Left forelimb (tissue), 1 donor: ENCODE measurements at places on chromosomes 7 and 10.

DNA sequence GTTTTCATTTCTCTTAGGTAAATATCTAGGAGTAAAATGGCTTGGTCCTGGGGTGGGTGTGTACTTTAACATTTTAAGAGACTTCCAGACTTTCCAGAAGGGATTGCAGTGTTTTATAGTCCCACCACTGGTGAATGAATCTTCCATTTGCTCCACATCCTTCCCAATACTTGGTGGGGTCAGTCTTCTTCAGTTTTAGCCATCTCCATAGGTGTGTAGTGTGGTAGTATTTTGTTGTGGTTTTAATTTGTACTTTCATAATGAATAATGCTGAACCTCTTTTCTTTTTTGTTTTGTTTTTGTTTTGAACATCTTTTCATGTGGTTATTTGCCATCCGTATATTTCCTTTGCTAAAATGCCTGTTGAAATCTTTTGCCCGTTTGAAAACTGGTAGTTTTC is 86.4 kb downstream of the ANKRD61 start:
- no peak for DNase-seq

DNA sequence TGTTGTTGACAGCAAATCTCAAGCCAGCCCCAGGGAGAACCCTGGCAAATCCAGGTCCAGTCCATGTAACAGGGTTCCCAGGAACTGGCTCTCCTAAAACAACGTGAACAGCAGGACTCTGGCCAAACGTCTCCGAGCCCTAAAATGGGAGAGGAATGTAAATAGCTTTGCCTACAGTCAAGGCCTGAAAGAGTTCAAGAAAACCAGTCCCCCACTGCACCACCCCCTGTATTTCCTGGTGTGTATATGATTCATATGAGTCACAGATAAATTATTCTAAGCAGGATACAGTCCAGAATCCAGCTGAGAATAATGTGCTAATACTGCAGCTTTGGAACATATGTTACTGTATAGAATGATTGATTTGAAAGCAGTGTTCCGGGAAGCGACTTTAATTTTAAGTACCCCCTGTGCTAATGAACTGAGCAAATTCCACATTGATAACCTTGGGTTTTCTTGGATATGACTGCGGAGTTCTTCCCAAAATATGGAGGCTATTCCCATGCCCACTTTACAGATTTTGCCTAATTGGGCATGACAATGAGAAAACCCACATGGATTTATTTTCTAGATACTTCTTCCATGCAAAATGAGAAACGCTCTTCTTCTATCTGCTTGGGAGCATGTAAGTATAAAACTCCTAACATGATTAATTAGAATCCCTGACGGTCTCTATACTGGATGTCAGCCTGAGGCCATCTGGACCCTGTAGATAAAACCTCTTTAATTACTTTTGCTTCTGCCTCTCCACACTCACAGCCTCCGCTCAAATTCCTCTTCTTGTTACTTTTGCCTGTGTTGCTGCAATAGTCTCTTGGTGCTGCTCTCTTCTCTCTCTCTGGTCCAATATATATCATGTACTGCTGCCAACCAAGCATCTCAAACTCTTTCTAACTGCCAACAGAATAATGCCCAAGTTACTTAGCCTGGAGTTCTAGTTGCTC is 50.2 kb downstream of the LAMB4 start:
- DNase-seq, result no peak

DNA sequence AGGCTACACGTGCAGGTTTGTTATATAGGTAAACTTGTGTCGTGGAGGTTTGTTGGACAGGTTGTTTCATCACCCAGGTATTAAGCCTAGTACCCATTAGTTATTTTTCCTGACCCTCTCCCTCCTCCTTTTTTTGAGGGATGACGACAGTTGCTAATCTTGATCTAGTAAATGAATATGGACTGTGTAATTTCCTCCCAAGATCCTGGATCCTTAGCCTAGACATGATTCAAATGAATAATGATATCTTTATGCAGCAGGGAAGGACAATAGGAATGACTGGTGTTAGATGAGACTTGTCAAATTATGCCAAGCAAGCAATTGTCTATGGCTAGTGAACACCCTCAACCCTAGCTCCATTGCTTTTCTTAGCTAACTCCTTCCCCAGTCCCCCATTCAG is 156.2 kb downstream of the PLPP4 start:
- no peak for DNase-seq

DNA sequence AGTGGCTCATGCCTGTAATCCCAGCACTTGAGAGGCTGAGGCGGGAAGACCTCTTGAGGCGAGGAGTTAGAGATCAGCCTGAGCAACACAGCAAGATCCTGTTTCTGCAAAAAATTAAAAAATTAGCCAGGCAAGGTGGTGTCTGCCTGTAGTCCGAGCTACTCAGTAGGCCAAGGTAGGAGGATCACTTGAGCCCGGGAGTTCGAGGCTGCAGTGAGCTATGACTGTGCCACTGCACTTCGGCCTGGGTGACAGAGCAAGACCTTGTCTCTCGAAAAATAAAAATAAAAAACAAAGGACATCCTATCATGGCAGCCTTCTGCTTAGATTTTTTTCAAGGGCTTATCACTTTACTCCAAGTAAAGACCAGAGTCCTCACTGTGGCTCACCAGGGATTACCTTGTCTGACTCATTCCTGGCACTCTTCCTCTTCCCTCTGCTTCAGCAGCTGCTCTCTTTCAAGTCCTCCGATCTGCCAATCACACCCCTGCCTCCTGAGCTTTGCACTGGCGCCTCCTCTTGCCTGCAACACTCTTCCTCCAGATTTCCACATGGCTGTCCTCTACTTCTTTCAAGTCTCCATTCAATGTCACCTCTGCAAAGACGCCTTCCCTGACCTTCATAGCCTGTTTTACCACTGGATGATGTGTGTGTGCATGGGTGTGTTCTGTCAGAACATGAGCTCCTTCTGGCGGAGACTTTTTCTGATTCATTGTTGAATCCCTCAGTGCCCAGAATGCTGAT is 7.7 kb downstream of the PRTFDC1 start:
- DNase-seq, result no peak

DNA sequence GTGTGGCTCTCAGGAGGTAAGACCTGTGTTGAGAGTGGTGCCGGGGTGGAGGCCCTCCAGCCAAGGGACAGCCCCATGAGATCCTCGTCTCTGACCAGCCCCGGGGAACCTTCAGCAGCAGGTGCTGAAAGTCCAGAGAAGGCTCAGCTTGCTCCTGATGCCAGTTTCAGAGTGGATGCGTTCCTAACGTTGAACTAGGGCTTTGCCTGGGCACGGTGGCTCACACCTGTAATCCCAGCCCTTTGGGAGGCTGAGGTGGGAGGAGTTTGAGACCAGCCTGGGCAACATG is 45.7 kb downstream of the BAIAP2L1 start:
- no peak for DNase-seq

DNA sequence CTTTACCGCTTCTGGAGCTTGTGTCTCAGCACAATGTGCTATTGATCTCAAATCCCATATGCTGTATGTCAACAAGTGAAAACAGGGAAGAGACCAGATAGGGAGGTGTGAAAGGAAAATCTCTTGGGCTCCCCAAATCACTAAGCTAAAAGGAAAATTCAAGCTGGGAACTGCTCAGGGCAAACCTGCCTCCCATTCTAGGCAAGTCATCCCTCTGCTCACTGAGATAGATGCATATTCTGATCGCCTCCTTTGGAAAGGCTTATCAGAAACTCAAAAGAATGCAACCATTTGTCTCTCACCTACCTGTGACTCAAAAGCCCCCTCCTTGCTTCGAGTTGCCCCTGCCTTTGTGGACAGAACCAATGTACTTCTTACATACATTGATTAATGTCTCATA is 161.1 kb upstream of the LYZL1 start:
- no peak for DNase-seq

GRCh38 chr7:35019179-35019729 is 18.0 kb downstream of the DPY19L1 start:
- DNase-seq, result no peak

DNA sequence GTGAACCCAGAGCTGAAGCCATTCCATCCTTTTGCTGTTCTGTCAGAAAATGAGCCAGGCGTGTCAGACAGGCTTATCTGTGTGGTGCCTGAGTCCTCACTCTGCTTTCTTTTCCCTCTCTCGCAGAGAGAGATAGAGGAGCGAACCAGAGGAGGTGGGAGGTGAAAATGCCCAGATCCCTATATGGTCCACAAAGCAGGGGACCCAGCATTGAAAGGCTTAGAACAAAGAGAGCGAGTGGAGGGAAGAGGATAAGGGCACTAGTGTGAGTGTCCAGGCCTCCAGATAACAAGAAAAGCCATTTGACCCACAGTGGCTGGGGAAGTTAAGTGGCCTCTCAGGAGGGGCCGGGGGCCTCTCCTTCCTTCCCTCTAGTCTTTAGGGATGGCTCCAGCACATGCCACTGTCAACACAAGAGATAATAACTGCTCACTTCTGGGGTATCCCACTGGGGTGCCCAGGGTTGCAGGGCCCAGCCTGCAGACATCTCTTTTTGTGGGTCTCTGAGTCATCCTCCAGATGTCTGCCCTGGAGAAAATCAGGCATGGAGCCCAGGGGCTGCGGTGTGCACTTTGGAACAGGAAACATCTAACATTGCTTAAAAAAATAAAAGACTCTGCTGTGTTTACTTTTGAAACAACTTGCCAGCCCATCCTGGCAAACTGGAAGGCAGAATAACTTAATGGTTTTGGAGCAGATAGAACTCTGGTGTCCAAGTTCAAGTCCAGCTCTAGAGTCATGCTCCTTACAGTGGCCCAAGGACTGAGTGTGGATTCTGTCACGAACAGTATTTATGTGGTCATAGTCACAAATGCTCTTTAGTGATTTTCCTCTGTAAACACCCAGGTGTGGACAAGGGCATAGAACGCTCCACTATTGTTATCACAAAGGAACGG is 189.5 kb downstream of the CXCL12 start:
- DNase-seq, result no peak

GRCh38 chr7:78959477-78959876 is 494.0 kb downstream of the MAGI2 start:
- no peak for DNase-seq

DNA sequence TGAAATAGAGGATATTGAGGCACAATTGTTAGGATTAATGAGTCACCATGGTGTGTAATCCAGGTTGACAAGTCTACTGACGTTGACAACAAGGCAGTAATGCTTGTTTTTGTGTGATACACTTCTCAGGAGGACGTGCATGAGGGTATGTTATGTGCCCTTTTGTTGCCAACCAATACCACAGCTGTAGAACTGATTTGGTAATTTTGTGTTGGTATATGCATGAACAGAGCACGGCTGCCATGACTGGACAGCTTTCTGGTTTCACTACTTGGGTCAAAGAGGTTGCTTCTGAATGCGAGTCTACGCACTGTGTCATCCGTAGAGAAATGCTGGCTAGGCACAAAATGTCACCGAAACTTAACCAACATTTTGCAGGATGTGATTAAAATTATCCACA is 32.9 kb downstream of the PHTF2 start:
- DNase-seq, result no peak

- no peak for DNase-seq
Measured at GRCh38 chr7:89837515-89837914, 316.8 kb upstream of the STEAP1 start.

DNA sequence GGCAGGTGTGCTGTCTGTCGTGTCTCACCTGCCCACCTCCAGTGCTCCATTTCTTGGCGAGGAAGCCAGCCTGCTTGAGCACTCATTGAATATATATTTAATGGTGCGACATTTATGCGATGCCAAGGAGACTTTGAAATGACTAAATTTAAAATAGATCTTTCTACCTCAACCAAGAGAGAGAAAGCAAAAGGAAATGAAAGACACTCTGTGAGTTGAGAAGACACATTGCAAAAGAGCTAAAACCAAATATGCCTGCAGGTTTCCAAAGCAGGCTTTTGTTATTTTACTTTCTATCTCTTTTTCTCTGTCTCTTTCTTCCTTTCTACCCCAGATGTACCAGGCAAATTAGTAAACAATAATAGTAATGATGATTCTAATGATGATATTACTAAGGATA is 53.6 kb upstream of the AOAH start:
- no peak for DNase-seq

DNA sequence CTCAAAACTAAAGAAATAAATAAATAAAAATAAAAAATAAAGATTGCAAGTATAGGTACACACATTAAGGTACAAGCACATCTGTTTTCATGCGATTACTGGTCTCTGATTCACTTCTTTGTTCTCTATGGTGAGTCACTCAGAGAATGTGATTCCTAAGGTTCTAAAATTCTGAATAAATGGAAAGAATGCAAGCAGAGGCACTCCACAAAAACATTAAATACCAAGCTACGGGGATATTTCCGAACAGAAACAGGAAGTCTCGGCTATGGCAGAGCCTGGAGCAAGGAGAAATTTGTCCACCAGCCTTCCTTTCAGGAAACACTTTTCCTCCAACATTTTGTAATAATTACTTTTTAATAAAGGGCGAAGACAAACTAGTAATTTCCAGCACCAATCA is 1.4 kb downstream of the VOPP1 start:
- DNase-seq, result no peak

DNA sequence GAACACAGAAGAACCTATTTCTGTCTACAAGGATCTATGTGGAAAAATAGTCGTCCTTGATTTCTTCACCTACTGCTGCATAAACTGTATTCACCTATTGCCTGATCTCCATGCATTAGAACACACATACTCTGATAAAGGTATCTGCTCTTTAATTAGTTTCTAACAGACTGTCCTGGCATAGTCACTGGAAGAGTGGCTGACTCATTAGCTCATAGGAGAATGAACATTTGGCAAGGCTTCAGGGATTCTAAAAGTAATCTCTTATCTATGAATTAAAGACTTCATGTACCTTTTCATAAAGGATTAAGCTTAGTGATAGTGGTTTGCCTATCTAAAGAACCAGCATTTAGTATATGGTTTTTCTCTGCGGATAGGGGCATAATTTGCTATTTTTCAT is 4.1 kb downstream of the NHLRC2 start:
- no peak for DNase-seq
